Stomach (tissue), 19 donors: ENCODE measurements at places on chromosomes 12 and 14. TPM values are rescaled to one million over a fixed set of nuclear protein-coding genes. Genes with fewer than 3 reads are reported as not detected.

The NEDD8 gene
- total RNA-seq: not detected

The TMTC1 gene
- total RNA-seq: 76.8 TPM

The SUOX gene
- total RNA-seq: 20.6 TPM

The OVCH1 gene
- total RNA-seq: not detected

The CCT2 gene
- total RNA-seq: 73.3 TPM

DNA sequence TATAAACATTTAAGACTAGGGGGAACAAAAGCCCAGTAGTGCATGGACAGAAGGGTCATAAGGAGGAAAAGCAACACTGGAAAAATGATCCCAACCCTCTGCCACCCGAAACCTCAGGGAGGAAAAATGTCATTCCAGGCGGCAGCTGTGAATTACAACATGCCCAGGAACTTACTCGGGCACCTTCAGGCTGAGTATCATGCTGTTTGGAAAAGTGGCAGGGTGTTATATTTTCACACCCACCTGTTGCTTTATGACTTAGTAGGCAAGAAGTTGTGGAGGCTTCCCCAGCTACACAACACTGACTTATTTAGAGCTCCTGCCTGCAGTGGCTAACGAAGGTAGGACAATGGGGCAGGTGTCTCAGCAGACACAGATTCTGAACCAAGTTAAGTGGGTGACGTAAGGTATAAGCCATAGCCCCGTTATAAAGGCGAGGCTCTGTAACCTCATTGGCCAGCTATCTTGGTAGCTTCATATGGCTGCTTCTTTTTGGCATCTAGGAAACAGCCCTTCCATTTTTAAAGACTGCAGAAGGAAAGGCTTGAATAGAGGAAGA, 96.1 kb upstream of the IFNG-AS1 start:
- no peak overlapping the region for H3K4me3 ChIP-seq
- no peaks in the 10 kb centered on the region for H3K4me1 ChIP-seq
- no peaks in the 10 kb centered on the region for H3K36me3 ChIP-seq
- DNase-seq: no peak
- no peaks in the 10 kb centered on the region for H3K27me3 ChIP-seq
- no peak overlapping the region for H3K27ac ChIP-seq

DNA sequence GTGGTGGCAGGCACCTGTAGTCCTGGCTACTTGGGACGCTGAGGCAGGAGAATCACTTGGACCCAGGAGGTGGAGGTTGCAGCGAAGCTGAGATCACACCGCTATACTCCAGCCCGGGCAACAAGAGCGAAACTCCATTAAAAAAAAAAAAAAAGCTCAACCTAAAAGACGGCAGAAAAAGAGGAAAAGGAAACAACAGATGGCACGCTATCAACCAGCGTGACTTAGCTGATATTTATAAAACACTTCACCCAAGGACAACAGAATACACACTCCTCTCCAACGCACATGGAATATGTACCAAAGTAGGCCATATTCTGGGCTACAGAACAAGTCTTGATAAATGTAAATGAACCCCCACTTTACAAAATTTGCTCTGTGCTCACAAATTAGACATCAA, 34.0 kb upstream of the CLMN start:
- no peaks in the 10 kb centered on the region for H3K27me3 ChIP-seq
- H3K4me3 ChIP-seq: no peak overlapping the region
- H3K27ac ChIP-seq: no peak overlapping the region
- no peaks in the 10 kb centered on the region for H3K36me3 ChIP-seq
- DNase-seq: no peak

DNA sequence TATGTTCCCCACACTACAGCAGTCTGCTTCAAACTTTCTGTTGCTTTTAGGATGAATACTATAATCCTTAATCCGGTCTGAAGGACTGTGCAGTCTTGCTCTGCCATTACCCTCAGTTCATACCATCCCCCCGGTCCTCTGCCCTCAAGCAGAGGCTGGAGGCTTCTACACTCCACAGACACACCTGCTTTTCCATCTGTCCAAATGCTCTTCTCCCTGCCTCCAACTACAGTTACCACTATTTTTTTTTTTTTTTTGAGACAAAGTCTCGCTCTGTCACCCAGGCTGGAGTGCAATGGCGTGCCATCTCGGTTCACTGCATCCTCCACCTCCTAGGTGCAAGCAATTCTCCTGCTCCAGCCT, 19.3 kb upstream of the KCNH3 start:
- H3K4me3 ChIP-seq: no peak overlapping the region
- H3K4me1 ChIP-seq: no peaks in the 10 kb centered on the region
- H3K27ac ChIP-seq: no peak overlapping the region
- DNase-seq: no peak

DNA sequence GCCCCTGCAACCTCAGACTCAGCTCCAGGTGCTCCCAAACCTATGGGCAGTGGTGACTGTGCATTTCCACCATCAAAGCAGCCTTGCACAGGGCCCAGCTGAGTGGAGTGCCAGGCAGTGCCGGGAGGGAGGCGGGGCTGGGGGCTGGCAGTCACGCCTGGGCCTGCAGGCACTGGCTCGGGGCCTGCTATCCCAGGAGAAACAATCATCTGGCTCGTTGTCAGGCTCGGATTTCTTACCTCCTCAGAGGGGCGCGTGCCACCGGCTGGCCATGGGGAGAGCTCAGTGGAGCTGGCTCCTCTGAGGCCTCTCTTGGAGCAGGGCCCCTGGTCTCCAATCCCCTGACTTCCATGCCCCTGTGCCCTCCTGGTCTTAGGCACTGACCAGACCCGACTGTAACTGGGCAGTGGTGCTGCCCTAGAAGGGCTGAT, 20.2 kb upstream of the PPP1R13B start:
- H3K27ac ChIP-seq: peak overlapping the region; percentile 74
- peaks cover 30% of the 10 kb centered on the region for H3K4me1 ChIP-seq
- no peaks in the 10 kb centered on the region for H3K36me3 ChIP-seq
- peak; percentile 90 for DNase-seq

DNA sequence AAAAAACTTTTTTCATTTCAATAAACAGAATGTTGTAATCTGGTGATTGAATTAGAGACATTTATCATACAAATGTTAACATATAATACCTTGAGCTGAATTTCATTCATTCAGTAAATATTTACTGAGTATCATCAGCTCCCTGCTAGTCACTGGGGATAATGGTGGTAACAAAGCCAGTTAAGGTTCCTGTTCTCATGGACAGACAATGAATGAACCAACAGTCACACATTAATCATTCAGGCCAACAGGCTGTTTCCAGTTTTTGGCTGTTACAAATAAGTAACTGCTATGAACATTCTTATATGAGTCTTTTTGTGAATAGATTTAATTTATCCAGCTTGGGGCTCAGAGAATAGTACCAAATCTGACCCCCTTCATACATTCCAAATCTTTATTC, 13.5 kb downstream of the EXD2 start:
- H3K36me3 ChIP-seq: no peaks in the 10 kb centered on the region
- H3K4me3 ChIP-seq: no peak overlapping the region
- no peak for DNase-seq
